WERI-Rb-1 (cell line): ENCODE measurements at places on chromosomes 16 and 17.
A peak's percentile ranks its signal among the peaks of the same experiment; 100 is the strongest.

GRCh38 chr16:54171626-54172537, 114.7 kb downstream of the IRX3 start:
- DNase-seq = no peak

GRCh38 chr17:31825961-31826691, 32.9 kb downstream of the COPRS start:
- no peak for DNase-seq

- DNase-seq = no peak
These were observed 4.2 kb downstream of the CPSF4L start for GRCh38 chr17:73257516-73257915.

- no peak for DNase-seq
These were observed 24.8 kb downstream of the ADCY9 start for GRCh38 chr16:4091240-4092012.

GRCh38 chr17:21015564-21015963, 27.2 kb downstream of the USP22 start:
- no peak for DNase-seq

GRCh38 chr17:2796164-2797125, at the start of gene RAP1GAP2:
TSS of gene RAP1GAP2 (plus strand) at chr17:2796438. CDS start at chr17:2796528, 90 bp downstream.
- DNase-seq = no peak

DNA sequence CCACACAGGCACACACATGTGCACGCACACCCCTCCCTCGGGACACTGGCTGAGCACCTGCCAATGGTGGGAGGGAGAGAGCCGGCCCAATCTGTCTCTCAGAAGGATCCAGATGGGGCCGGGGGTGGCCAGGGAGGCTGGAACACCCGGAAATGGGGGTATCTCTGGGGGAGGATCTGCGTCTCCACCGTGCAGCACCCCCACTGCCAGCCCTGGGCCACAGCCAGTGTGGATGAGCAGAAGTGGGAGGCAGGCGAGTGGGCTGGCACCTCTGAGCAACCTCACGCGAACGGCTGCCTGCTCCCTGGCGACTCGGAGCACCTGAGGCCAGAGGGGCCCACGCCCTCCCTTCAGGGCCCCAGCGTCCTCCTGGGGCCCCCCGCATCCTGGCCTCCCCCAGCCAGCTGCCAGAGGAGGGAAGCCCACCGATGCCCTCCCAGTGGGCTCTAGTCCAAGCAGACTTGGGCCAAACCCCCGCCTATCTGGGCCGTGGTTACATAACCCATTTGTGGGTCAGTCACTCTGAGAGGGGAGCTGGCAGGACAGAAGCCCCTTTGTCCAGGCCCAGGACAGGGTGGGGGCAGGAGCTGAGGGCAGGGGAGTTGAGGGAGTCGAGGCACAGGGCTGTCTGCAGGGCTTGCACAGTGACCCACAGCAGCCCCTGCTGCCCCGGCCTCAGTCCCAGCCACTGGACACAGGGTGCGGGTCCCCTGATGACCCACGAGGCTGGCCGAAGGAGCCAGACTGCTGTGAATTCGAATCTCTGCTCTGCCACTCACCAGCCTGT, 5.6 kb downstream of the CASKIN1 start:
- no peak for DNase-seq

DNA sequence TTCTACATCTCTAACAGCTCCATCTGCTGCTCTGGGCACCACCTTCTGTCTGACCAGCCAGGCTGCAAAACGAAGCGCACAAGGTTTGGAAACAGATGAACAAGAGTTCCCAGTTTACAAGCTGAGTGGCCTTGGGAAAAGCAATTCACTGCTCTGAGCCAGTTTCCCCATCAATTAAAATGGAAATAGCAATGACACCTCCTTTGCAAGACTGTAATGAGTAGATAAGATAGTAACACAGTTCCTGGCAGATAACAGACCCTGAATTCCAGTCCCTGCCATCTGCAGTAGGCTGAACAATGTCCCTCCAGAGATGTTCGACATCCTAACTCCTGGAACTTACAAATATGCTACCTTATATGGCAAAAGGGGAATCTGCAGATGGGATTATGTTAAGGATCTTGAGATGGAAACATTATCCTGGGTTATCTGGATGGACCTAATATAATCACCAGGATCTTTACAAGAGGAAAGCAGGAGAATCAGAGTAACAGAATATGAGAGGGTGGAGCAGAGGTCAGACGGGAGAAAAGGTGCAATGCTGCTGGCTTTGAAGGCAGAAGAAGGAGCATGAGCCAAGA, 27.9 kb downstream of the CPPED1 start:
- no peak for DNase-seq

- no peak for DNase-seq
These were observed 328.4 kb downstream of the MAF start for GRCh38 chr16:79272141-79272577.

GRCh38 chr16:26614237-26614841, 452.4 kb upstream of the C16orf82 start:
- peak; percentile 51 for DNase-seq

DNA sequence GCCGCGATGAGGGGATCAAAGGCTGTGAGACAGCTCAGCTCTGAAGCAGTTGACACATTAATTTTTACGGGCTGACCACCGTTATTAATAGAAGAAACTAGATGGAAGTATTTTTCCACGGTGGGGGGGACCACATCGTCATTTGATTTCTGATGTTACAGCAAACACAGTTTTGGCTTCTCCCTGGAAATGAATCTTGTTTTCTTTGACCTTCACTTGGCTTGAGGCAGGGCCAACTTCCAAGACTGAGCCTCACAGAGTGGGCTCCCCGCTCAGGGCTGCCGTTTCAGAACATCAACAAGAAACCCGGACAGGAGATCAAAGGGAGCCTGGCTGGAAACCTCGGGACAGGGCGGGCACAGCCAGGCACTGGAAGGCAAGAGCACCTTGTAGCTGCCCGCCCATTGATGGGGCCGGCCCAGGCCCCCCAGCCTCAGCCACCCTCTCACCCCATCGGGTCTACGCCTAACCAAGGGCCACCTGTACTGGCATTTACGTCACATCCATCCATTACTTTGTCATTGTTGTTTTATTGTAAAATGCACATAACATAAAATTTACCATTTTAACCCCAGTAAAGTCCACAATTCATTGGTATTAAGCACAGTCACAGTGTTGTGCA, 124.6 kb downstream of the C16orf95 start:
- no peak for DNase-seq

DNA sequence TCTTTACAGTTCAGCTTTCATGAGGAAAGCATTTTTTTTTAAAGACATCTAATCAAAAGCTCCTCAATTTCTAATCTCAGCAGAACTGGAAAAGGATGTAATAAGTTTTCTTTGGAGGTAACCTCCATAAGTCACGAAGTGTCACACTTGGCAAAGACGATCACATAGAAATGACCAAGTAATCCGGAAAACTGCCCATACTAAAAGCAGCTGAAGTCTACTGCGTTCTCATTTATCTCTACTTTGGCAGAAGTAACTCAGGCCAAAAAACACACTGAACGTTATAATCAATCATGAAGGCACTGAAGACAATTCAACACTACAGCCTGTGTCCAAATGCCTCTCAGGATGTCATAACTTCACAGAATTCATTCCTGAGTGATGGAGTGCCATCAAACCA, 39.8 kb downstream of the ERN1 start:
- DNase-seq = no peak

- peak; percentile 75 for DNase-seq
These were observed 24.3 kb downstream of the SUPT6H start for GRCh38 chr17:28686296-28686695.

DNA sequence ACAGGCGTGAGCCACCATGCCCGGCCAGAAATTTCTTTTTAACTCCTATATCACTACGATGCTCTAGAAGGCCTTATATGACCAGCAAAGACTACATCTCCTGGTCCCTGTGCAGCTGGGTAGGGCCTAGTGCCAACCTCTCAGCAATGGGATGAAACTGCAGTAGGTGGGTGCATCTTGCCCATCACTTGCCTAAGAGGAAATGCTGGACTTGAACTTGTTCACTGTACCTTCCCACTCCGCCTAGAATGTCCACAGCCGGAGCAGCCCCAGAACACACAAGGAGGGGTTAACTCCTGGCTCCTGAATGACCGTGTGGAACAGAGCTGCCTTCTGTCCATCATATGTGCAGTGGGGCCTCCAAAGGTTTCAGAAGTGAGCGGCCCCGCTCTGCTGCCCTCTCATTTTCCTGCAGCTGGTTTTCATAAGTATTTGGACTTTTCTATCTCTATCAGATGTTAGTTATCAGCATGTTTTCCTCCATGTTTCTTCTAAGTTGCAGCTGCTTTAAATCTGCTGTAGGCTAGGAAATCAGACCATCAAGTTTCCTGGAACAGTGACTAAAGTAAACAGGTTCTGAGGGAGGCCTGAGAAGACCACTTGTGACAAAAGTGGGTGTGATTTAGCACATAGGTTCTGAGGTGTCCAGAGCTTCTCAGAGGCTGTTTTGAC, 52.5 kb downstream of the WSB1 start:
- no peak for DNase-seq

- DNase-seq = peak; percentile 96
These were observed 1.8 kb downstream of the TNS4 start for GRCh38 chr17:40499551-40500189.

DNA sequence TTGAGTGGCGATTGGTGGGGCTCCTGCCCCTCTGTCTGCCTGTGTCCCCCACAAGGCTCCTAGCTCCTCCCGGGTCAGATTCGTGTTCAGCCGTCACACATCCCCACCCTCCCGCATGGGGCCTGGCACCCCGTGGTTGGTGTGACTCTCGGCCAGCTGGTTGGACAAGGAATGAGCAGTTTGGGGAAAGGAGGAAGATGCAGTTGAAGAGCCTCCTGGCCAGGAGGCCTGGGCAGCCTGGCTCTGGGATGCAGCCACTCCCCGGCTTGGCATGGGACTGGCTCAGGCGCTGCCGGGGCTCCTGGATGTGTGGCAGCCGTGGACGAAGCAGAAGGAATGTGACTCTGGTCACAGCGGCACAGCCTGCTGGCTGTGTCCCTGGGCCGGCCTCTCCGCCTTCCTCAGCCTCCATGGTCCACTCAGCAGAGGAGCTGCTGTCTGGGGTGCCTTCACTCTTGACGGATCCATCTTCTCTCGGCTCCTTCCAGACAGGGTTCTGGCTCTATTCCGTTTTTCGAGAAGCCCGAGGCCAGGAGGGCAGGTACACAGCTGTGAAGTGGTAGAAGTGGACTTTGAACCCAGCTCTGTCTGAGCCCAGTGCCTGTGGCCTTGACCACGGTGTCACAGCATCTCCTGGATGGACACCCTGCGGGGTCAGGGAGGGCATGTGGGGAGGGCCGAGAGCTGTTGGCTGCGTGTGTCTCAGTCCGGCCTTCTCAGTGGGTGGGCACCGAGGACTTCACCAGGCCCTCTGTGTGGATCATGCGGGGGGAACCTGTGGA, 2.1 kb downstream of the TRAF7 start:
- no peak for DNase-seq

- no peak for DNase-seq
These were observed 273.8 kb downstream of the CDH13 start for GRCh38 chr16:82900559-82900958.

- DNase-seq = no peak
These were observed 949 bp upstream of the GSPT1 start for GRCh38 chr16:11916524-11917285.

GRCh38 chr16:20628213-20628612, 52.0 kb upstream of the ACSM2B start:
- no peak for DNase-seq

DNA sequence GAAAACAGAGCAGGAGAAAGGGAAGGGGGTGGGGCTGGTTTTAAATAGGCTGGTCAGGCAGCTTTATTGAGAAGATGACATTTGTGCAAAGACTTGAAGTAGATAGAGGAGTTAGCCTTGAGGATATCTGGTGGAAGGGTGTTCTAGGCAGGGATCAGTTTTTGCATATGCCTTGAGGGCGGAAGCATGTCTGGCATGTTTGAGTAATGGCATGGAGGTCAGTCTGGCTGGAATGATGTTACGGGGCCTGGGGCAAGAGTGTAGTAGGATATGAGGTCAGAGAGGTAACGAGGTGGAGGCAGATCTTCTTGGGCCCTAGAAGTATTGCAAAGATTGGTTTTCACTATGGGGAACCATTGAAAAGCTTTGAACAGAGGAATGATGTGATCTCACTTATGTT, 4.8 kb downstream of the RABEP1 start:
- no peak for DNase-seq

- DNase-seq = no peak
These were observed 275.9 kb downstream of the STX8 start for GRCh38 chr17:9299695-9300094.

- DNase-seq = peak; percentile 86
These were observed 14.7 kb upstream of the BCAR1 start for GRCh38 chr16:75265911-75266701.

GRCh38 chr16:3950343-3951193, 70.1 kb upstream of the CREBBP start:
- no peak for DNase-seq

- DNase-seq = no peak
These were observed 102.8 kb upstream of the AXIN2 start for GRCh38 chr17:65664266-65664665.

DNA sequence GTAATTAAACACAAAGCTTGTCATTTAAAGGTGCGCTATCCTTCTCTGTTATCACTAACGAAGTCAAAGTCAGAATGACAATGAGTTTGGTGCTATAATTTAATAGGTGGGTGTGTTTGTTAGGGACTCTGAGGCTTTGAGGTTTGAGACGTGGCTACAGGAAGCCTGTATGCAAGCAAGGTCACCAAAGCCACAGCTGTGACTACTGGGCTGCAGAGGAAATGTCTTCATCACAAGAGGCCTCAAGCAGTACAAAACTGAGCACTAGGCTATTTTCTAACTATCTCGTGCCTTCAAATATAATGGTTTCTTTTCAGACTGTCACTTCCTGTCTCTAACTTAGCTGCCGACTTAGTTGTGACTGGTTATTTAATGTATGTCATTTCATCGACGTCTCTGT, 141.2 kb downstream of the AATF start:
- DNase-seq = no peak

DNA sequence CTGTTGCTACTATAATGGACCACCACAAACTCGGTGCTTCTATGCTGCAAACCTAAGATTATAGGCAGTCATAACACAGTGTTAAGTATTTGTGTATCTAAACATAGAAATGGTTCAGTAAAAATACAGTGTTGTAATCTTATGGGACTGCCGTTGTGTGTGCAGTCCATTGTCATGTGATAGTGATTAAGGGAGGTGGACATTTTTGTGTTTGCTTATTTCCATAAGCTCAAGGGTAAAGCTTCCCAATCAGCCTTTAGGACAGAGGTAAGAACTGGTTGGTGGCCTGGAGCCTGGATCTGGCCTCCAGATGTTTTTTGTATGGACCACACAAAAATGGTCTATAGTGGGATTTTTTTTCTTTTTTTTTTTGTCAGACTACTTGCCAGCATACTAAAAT, 29.9 kb downstream of the WWOX start:
- DNase-seq = no peak

DNA sequence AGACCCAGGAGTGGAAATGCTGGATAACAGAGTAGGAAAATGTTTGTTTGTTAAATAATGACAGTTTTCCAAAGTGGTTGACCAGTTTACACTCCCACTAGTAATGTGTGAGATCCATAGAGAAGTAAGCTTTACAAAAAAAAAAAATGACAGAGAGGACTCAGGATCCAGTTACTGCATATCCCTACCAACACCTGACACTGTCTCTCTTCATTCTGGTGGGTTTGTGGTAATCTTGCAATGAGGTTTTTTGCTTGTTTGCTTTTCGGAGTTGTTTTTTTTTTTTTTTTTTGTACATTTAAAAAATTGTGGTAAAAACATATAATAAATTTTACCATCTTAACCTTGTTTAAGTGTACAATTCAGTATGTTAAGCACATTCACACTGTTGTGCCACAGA, 23.6 kb upstream of the HOXB9 start:
- no peak for DNase-seq
